Naive thymus-derived CD4-positive, alpha-beta T cell (primary cell): ENCODE measurements at places on chromosomes 7 and 10. TPM values are rescaled to one million over a fixed set of nuclear protein-coding genes. Genes with fewer than 3 reads are reported as not detected.

- no peaks in the 10 kb centered on the region for H3K36me3 ChIP-seq
- no peak within 1 kb of the TSS for H3K27ac ChIP-seq
- no peak for DNase-seq
- no peaks in the 10 kb centered on the region for H3K27me3 ChIP-seq
Measured at GRCh38 chr7:138797715-138798320, at the start of the genes ATP6V0A4 and TMEM213. ATP6V0A4 (minus strand) TSS chr7:138798196; CDS start chr7:138771247, 26,949 bp downstream. TMEM213 (plus strand) TSS chr7:138797994; CDS start chr7:138798105, 111 bp downstream.

DNA sequence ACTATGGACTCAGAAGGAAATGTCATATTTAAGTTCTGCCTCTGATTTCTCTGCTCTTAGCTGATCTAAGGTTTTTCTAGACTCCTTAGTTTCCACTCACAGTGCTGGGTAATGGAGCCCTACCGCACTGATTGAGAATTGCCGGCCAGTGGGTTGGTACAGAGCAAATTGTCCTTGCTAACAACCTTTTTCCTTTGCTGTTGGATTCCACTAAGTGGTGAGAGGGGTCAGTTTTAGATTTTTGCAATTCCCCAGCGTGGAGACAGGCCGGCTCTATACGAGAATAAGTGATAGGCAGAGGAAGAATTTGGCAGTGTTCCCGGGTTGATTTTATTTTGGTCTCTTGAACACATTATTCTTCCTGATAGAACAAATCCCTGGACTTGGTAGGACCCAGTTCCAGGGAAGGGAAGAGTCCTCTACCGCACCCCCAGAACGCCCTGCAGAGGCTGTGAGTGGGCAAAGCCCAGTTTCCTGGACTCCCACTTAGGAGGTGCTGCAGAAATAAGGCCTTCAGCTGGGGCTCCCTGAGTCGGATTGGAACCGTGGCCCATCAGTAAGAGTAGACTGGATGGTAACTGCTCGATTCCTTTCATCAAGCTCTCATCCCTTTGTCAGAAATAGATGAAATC is 3.0 kb upstream of the NRP1 start:
- H3K4me3 ChIP-seq, result no peak overlapping the region
- H3K4me1 ChIP-seq, result peaks cover 10% of the 10 kb centered on the region
- peaks cover 11% of the 10 kb centered on the region for H3K27me3 ChIP-seq
- DNase-seq, result no peak
- no peaks in the 10 kb centered on the region for H3K36me3 ChIP-seq

GRCh38 chr10:57786850-57787750 is 480.6 kb downstream of the IPMK start:
- no peaks in the 10 kb centered on the region for H3K36me3 ChIP-seq
- H3K4me3 ChIP-seq, result no peak overlapping the region
- no peaks in the 10 kb centered on the region for H3K4me1 ChIP-seq
- no peak for DNase-seq
- no peak overlapping the region for H3K27ac ChIP-seq

- no peak for DNase-seq
- no peaks in the 10 kb centered on the region for H3K27me3 ChIP-seq
- H3K36me3 ChIP-seq, result peaks cover 7% of the 10 kb centered on the region
- H3K27ac ChIP-seq, result no peak overlapping the region
- no peaks in the 10 kb centered on the region for H3K4me1 ChIP-seq
- H3K4me3 ChIP-seq, result no peak overlapping the region
Measured at GRCh38 chr7:5477723-5478531, 54.3 kb upstream of the TNRC18 start.

Gene APBB1IP
- 101 TPM for total RNA-seq

DNA sequence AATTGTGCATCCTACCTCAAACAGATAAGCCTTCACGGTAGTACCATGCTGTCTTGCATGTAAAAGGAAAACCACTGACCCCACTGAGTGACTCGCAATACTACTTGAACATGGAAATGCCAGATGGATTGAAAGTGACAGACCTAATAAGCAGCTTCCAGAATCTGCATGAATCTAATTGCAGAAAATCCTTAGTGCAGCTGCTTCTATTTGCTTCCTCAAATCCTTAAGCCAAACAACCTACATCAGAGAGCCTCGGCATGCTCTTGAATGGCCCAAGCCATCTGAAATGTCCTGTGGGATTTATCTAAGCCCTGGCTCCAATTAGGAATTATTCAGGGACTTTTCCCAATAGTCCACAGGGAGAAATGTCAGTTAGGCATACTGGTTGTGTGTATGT is 509.5 kb upstream of the CELF2 start:
- no peak overlapping the region for H3K27ac ChIP-seq
- DNase-seq, result no peak
- H3K4me3 ChIP-seq, result no peak overlapping the region
- no peaks in the 10 kb centered on the region for H3K4me1 ChIP-seq

DNA sequence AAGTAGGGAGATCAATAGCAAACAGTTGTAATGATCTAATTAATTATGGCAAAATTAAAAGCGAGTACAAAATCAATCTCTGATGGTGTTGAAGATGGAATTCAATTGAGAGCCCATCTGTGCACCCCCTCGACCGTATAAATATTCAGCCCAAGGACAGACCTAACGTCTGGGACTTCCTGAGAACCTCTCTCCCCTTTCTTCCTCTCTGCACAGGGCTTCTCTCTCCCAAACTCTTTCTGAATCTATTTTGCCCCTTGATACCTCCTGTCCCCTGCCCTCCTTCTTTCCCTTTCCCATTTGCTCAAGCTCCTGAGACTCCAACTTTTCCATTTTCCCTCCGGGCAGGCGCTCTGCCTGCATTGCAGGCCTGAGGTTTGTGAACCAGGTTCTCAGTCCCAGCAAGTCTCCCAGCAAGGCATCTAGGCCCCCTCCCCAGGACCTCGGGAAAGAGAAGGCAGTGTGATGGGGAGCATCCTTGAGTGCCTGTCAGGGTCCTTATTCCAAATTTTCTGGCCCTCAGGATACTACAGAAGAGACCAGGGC is 8.5 kb upstream of the PAX2 start:
- peaks cover 5% of the 10 kb centered on the region for H3K4me1 ChIP-seq
- H3K27me3 ChIP-seq, result peaks cover 7% of the 10 kb centered on the region
- H3K36me3 ChIP-seq, result no peaks in the 10 kb centered on the region
- H3K27ac ChIP-seq, result no peak overlapping the region

GRCh38 chr10:71371750-71372166 is 25.0 kb upstream of the CDH23 start:
- DNase-seq, result no peak
- H3K27ac ChIP-seq, result no peak overlapping the region
- no peaks in the 10 kb centered on the region for H3K36me3 ChIP-seq
- no peak overlapping the region for H3K4me3 ChIP-seq

Gene ERLIN1
- 12.4 TPM for total RNA-seq

DNA sequence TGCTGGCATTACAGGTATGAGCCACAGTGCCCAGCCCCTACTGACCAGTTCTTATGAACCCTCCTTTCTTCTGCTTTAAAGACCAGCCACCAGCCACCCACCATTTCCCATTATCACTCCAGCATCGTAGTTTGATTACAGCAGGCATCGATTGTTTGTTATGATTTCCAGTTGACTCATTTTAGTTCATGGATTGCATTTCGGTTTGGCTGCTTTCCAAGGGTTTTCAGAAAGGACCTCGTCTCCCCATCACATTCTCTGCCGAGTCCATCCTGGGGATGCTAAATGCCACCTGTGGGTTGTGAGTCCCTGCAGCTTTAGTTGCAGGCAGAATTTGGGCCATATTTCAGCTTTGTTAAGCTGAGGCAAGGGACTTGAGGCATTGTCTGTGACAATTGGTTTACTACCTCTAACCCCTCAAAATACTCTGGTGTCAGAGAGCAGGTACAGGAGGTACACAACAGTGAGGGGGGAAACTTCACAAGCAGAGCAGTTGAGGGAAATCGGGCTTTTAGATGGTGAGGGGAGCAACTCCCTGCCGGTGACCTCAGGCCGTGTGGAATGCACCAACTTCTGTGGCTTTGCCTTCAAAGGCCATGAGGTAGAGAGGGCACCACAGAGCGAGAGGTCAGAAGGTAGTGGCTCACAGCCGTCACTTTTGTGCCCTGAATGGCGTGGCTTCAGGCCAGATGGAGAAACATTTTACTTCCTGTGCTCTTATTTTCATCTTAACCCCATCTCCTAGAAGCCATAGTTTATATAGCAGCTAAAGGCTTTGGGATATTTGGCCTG is 203.8 kb downstream of the CCDC3 start:
- no peaks in the 10 kb centered on the region for H3K36me3 ChIP-seq
- DNase-seq, result no peak
- H3K4me3 ChIP-seq, result no peak overlapping the region
- no peaks in the 10 kb centered on the region for H3K27me3 ChIP-seq
- no peak overlapping the region for H3K27ac ChIP-seq

DNA sequence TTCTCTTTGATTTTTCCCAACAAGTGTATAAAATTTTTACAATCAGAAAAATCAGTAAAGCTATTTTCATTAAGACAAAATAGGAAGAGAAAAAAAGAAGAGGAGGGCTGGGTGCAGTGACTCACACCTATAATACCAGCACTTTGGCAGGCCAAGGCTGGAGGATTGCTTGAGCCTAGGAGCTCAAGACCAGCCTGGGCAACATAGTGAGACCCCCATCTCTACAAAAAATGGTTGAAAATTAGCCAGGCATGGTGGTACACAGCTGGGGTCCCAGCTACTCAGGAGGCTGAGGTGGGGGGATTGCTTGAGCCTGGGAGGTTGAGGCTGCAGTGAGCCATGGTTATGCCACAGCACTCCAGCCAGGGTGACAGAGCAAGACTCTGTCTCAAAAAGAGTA is 172.3 kb downstream of the AKR1D1 start:
- DNase-seq, result no peak
- no peaks in the 10 kb centered on the region for H3K4me1 ChIP-seq
- no peak overlapping the region for H3K27ac ChIP-seq
- H3K27me3 ChIP-seq, result no peaks in the 10 kb centered on the region
- H3K36me3 ChIP-seq, result no peaks in the 10 kb centered on the region
- no peak overlapping the region for H3K4me3 ChIP-seq

Gene PSD
- 16.9 TPM for total RNA-seq

GRCh38 chr7:10643545-10643944 is 330.1 kb upstream of the PHF14 start:
- H3K36me3 ChIP-seq, result no peaks in the 10 kb centered on the region
- H3K4me3 ChIP-seq, result no peak overlapping the region
- H3K27ac ChIP-seq, result no peak overlapping the region
- H3K4me1 ChIP-seq, result no peaks in the 10 kb centered on the region
- DNase-seq, result no peak

- no peak overlapping the region for H3K4me3 ChIP-seq
- no peaks in the 10 kb centered on the region for H3K36me3 ChIP-seq
- H3K27ac ChIP-seq, result no peak overlapping the region
Measured at GRCh38 chr10:51394039-51394438, 305.4 kb downstream of the CSTF2T start.

Gene RAB19
- 4.3 TPM for total RNA-seq

- no peak for DNase-seq
- H3K27ac ChIP-seq, result no peak overlapping the region
- H3K27me3 ChIP-seq, result no peaks in the 10 kb centered on the region
- no peak overlapping the region for H3K4me3 ChIP-seq
- H3K4me1 ChIP-seq, result no peaks in the 10 kb centered on the region
- no peaks in the 10 kb centered on the region for H3K36me3 ChIP-seq
Measured at GRCh38 chr10:90745565-90745964, 112.3 kb downstream of the HTR7 start.

GRCh38 chr7:81120803-81121202 is 202.0 kb upstream of the SEMA3C start:
- no peaks in the 10 kb centered on the region for H3K27me3 ChIP-seq
- H3K4me3 ChIP-seq, result no peak overlapping the region
- H3K36me3 ChIP-seq, result no peaks in the 10 kb centered on the region
- no peaks in the 10 kb centered on the region for H3K4me1 ChIP-seq

DNA sequence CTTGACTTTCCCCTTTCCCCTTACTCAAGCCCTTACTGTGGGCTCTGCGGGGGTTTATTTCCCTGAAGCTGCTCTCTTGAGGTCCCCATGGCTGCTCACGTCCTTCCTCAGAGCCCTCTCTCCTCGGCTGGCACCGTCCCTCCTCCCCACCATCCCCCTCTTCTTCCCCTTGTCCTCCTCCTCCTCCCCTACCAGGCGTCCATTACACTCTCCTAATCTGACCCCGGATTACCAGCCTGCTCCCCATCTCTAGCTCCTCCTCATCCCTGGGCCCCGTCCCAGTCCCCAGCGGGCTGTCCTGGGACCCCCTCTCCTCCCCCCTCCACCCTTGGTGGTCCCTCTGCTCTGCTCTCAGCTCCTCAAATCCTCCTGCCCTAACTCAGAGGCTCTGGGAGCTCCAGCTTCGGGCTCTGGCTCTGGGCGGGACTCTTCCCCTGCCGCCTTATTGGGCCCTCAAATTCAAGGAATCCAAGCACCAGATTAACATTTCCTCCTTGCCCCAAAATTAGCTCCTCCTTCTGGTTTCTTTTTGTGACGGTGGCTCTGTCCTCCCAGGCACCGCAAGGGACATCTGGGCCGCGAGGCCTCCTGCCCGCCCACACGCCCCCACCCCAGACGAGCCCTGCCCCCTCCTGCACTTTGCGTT is 48.5 kb upstream of the LEP start:
- DNase-seq, result no peak
- no peaks in the 10 kb centered on the region for H3K4me1 ChIP-seq
- no peaks in the 10 kb centered on the region for H3K36me3 ChIP-seq
- H3K27ac ChIP-seq, result no peak overlapping the region

- H3K4me3 ChIP-seq, result no peak overlapping the region
- H3K27ac ChIP-seq, result no peak overlapping the region
- no peaks in the 10 kb centered on the region for H3K27me3 ChIP-seq
- no peaks in the 10 kb centered on the region for H3K36me3 ChIP-seq
- no peak for DNase-seq
Measured at GRCh38 chr10:77669892-77670291, 32.3 kb upstream of the KCNMA1 start.

- no peaks in the 10 kb centered on the region for H3K4me1 ChIP-seq
- H3K27me3 ChIP-seq, result no peaks in the 10 kb centered on the region
- H3K27ac ChIP-seq, result no peak overlapping the region
- H3K4me3 ChIP-seq, result no peak overlapping the region
Measured at GRCh38 chr10:42981358-42982236, 95.3 kb upstream of the RET start.

GRCh38 chr7:18890134-18890533 is 227.3 kb downstream of the TWIST1 start:
- no peaks in the 10 kb centered on the region for H3K36me3 ChIP-seq
- DNase-seq, result no peak

DNA sequence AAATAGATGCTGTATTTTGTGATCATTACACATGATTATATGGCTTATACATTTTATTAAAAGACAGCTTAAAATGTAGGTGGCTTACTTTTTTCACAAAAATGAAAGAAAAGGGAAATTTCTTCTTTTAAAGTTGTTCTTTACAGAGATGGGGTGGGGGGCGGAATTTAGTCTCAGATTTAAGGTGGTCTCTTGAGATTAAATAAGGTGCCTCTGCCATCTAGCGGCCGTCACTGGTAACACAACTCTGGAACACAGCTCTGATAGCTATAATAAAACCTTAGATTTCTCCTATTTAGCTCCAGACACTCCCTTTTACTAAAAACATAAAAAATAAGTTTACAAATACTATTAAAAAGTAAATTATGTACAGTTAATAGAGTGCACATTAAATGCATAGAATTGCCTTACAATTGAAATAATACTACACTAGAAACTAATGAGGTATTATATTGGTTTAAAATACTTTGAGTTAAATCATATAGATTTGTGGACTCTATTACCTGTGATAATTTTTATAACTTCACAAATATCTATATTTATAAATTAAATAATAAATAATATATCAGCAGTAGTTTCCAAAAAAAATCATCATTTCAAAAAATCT is 210.9 kb downstream of the DGKB start:
- H3K27me3 ChIP-seq, result no peaks in the 10 kb centered on the region
- no peak overlapping the region for H3K27ac ChIP-seq
- H3K4me1 ChIP-seq, result no peaks in the 10 kb centered on the region
- H3K4me3 ChIP-seq, result no peak overlapping the region
- no peaks in the 10 kb centered on the region for H3K36me3 ChIP-seq

Gene SFTPA2
- not detected in 2 replicates for total RNA-seq

Gene ZNF735
- not detected for total RNA-seq
